ENCODE measurements at places on chromosomes 6 and 20. TPM values are rescaled to one million over a fixed set of nuclear protein-coding genes. Genes with fewer than 3 reads are reported as not detected.

CLVS2 gene
- not detected for total RNA-seq

MOCS3 gene
- 6.4 TPM for total RNA-seq

SLPI gene
- total RNA-seq = 30.6 TPM

RAET1E gene
- total RNA-seq = not detected

PLCB4 gene
- total RNA-seq = 17.7 TPM

PPP1R11 gene
- 35.8 TPM for total RNA-seq

AIF1 gene
- 54.1 TPM for total RNA-seq

OR2B6 gene
- total RNA-seq = not detected

GRCh38 chr6:151408858-151409257, 17.5 kb upstream of the ZBTB2 start:
- no peak for DNase-seq

DNA sequence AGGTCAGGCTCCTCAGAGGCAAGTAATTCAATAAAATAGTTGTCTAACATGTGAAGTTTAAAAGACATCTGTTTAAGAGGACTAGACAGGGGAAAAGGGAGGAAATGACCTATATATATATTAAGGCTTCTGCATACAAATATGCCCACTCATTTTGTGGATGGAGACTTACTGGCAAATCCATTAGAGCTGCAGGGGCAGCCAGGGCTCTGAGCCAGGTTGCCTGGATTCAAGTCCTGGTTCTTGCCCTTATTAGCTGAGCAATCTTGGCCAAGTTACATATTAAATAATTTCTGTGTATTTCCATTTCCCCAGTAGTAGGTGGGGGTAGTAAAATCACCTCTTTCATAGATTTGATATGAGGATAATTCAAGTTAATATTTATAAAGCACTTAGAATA, 287.0 kb upstream of the RIMS1 start:
- DNase-seq = no peak

DNA sequence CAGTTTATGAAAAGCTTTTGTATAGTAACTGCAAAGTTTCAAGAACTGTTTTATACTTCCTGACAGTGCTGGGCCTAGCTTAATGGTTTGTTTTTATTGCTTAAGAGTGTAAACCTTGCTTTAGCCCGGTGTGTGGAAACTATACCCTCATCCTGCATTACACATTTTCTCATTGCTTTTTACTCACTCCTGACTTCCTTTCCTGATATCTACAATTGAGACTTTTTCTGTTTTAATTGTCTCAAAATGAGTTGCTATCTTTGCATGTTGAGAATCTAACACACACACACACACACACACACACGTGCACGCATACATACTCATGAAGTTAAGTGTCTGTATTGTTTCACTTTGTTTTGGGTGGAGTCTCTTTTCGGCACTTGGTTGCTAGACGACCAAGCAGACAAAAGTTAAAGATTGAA, 16.7 kb downstream of the BMP2 start:
- DNase-seq = no peak

GRCh38 chr6:842141-842540, 149.2 kb upstream of the EXOC2 start:
- DNase-seq = no peak

DNA sequence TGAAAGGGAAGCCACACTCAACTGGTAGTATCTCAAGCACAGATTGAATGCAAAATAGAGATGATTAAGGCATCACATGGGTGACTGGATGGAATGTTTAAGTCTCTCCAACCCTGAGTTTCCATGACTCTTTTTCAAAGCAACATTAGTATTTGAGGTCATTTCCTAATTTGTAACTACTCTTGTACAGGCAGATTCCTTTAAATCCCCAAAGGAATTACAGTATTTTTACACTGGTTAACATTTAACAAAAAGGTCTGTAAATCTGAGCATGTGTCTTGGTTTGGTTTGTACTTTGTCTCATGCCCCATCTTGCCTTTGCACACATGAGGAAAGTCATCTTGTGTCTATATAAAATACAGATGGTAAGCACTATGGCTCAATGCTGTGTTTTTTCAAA, 15.1 kb downstream of the RMND1 start:
- DNase-seq = no peak

GRCh38 chr6:21972516-21972915, 324.3 kb downstream of the PRL start:
- DNase-seq = no peak

GRCh38 chr6:37971266-37971665, 151.7 kb downstream of the ZFAND3 start:
- DNase-seq = no peak

GRCh38 chr6:150627585-150628025, 27.9 kb downstream of the PLEKHG1 start:
- no peak for DNase-seq

DNA sequence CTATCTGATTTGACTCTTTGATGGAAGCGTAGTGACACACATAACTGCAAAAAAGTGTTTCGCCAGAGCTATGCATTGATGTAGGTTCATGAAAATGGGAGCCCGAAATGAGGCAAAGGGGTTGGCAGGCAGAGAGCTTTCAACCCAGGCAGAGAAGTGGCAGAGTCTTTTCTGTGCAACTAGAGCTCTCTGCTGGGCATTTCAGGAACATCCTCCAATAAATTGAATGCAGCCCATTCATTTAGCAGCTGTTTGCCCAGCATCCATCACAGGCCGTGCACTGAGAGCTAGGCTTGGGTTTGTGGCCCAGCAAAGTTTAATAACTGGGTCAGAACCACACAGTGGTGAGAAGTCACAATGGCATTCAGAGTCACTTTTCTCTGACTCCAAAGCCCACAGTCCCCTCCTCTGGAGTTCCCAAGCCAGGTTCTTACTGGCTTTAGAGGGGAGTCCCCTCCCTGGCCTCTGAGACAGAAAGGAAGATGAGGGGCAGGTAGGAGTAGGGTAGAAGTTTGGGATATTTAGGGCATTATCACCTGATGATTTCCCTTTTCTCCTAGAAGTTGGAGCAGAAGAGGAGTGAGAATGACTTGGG, 31.8 kb upstream of the ELMO2 start:
- no peak for DNase-seq

DNA sequence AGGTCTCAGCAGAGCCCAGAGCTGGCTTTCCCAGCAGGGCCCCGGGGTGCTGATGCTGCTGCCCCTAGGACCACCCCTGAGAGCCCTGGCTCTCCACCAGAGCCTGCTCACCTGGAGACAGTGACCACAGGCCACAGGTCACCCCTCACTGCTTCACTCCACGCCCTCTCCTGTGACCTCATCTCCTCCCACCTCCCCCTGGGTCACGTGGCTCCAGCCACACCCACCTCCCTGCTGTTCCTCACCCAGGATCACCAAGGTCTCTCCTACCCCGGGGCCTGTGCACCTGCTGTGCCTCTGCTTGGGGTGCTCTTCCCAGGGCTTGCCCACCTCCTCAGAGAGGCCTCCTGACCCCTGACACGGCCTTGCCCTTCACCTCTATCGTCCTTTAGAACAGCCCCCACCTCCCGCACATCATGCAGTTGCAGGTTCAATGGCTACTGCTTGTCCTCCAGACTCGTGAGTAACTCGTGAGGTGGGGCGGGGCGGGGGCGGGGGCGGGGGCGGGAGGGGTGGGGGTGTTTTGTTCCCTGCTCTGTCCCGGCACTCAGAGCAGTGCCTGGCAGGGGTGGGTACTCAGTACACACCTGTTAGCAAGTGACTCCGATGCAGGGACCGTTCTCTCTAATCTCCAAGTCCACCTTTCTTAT, 468.0 kb downstream of the PREX1 start:
- no peak for DNase-seq

DNA sequence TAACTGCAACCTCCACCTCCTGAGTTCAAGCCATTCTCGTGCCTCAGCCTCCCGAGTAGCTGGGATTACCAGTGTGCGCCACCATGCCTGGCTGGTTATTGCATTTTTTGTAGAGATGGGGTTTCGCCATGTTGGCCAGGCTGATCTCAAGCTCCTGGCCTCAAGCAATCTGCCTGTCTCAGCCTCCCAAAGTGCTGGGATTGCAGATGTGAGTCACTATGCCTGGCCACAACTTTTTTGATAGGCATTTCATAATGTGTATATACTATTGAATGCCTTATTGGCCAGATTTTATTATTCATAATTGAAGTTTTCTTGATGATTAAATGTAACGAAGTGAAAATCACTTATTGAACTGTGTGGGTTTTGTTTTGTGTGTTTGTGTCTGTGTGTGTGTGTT, 27.9 kb downstream of the FIG4 start:
- no peak for DNase-seq

- no peak for DNase-seq
Measured at GRCh38 chr20:61749406-61750075, 316.1 kb downstream of the TAF4 start.

GRCh38 chr20:51447097-51447764, 95.3 kb downstream of the NFATC2 start:
- DNase-seq = peak; percentile 94

DNA sequence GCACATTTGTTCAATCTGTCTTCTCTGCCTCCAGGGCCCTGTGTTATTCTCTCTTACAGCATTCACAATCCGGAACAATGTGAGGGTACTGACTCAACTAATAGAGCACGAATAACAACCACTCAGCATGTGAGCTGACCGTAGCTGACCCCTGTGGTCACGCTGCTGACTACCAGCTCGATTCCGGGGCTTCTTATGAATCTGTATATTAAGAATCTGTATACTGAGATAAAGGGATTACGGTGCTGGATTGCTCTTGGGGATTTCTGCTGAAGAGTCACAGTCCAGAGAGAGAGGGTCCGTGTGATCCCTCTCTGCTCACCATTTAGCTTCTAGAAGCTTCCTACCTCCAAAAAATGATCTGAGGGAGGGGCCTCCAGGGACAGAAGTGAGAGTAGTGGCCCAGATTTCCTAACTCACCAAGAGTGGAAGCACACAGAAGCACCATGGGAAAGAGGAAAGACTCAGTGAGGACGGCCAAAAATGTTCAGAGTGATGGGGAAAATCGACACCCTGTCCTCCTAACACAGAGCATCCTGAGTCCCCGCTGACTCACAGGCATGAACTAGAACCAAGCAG, 156.2 kb downstream of the THBS2 start:
- DNase-seq = no peak

GRCh38 chr20:17573463-17573862, 3.6 kb downstream of the DSTN start:
- no peak for DNase-seq

- no peak for DNase-seq
Measured at GRCh38 chr6:63553208-63553607, 19.1 kb upstream of the LOC128125822 start.

- DNase-seq = no peak
Measured at GRCh38 chr20:39825950-39826349, 863.1 kb downstream of the MAFB start.

- DNase-seq = no peak
Measured at GRCh38 chr6:169220068-169220964, 33.3 kb downstream of the THBS2 start.

DNA sequence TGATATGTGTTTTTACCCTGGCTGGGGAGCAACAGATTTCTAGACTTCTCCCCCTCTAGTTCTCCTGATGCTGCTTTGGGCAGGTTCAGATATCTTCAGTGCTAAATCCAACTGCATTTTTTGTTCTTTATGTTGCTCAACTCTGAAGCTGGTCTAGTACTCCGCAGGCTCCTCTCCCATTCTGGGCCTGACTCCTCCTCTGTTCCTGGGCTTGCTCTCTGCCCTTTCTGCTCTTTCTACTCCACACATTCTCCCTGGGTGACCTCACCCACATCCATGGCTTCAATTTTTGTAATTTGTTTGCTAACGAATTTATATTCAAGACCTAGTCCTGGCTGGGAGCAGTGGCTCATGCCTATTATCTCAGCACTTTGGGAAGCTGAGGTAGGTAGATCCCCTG, 6.4 kb downstream of the FYN start:
- DNase-seq = no peak

DNA sequence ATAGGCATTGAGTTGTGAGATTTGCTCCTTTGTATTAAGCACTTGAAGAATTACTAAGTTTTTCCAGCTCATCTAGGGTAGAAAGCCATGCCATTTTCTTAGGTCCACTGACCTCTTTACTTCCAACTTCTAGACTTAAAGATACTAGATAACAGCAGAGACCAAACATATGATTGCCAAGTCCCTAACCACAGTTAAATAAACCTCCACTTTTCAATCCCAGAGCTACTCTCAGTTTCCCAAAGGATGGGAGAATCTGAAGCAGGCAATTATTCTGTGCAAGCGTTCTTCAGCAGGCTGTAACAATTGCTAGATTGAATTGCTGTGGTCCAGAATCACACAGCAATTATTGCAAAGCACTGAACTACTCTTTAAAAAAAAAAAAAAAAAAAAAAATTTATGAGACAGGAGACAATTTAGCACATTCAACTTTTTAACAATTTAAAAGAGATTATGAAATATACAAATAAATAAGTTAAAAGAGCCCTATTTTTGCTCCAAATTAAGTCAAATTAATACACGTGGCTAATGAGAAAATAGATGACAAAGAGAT, 104.0 kb upstream of the PRSS16 start:
- no peak for DNase-seq

- DNase-seq = no peak
Measured at GRCh38 chr20:41657655-41658054, 39.5 kb upstream of the CHD6 start.

GRCh38 chr6:81938991-81939732, 186.7 kb upstream of the TENT5A start:
- DNase-seq = no peak

DNA sequence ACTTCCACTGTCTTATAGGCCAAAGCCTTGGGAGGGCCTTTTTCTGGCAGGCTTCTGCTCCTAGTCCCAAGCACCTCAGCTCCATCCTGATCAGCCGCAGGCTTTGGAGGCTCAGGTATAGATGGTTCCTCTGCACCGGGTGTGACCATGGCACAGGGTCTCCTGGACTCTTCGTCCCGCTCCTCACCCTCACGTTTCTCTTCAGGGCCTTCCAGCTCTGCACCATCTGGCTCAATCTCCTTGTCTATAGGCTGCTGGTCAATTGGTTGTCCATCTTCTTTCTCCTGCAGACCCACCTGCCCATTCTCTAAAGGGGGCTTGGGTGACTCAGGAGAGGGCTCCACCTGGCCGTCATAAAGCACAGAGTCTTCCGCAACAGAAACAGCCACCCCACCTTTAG, 37.0 kb downstream of the BFSP1 start:
- DNase-seq = no peak

DNA sequence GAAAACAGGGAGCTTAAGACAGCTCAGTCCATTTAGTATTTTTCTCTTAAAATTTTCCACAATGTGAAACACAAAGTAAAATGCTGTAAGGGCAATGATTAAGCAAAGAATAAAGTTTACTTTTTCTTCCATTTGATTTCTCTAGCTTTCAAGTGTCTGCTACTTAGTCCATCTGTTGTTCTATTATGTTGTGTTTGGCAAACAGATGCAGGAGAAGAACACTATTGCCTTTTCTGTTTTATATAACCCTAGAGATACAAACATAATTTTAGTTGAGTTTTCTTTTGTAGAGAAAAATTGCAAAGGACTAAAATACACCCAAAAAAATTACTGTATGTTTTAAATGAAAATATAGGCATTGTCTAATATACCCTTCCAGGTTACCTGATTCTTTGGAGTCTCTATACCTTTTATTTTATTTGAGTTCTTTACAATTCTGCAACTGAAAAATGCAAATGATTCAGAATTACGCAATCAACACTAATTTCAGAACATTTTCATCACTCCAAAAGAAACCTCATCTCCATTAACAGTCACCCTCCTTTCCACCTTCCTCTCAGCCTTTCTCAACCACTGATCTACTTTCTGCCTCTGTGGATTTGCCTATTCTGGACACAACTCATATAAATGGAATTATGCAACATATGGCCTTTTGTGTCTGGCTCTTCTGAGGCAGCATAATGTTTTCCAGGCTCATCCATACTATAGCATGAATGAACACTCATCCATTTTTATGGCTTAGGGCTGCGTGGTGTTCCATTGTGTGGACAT, 96.9 kb downstream of the MKKS start:
- no peak for DNase-seq
